ENCODE measurements at places on chromosomes 5 and 9.

DNA sequence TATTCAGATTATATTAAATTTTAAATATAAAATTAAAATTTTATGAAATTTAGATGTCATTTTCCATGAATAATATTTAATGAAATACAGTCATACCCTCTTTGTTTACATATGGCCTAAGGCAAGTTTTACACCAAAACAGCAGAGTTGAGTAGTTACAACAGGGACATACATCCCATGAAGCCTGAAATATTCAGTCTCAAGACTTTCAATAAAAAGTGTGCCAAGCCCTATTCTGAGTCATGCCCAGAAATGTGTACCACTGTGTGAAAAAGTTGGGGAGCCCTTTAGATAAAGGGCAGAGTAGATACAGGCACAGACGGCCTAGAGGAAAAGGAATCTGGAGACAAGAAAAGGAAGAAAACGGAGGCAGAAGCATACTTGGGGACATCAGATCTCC is 261.3 kb downstream of the SGCD start:
- H3K27ac ChIP-seq = peak overlapping the region; percentile 80
- no peaks in the 10 kb centered on the region for H3K36me3 ChIP-seq
- no peak overlapping the region for H3K4me3 ChIP-seq
- H3K27me3 ChIP-seq = no peaks in the 10 kb centered on the region

DNA sequence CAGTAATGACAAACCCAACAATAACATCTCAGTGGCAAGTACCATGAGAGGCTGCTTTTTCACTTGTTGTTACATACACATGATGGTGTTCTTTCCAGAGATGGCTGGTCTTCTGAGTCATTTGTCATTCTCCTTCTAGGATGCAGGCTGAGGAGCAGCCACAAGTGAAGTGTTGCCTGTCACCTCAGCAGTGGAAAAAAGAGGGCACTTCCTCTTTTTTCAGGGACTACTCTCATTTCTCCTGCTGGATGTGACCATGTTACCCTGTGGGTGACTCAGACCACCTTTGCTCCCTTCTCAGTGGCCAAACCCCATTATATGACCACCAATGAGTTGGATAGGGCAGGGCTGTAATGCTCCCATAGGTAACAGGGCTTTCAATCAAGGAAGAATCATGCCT is 587.0 kb upstream of the ADAMTS16 start:
- H3K4me3 ChIP-seq = no peak overlapping the region
- H3K36me3 ChIP-seq = no peaks in the 10 kb centered on the region
- DNase-seq = no peak
- H3K27me3 ChIP-seq = no peaks in the 10 kb centered on the region
- H3K27ac ChIP-seq = no peak overlapping the region
- H3K4me1 ChIP-seq = no peaks in the 10 kb centered on the region

GRCh38 chr9:91766315-91767069 is 183.5 kb downstream of the ROR2 start:
- no peak for DNase-seq
- no peak overlapping the region for H3K27ac ChIP-seq
- H3K4me3 ChIP-seq = no peak overlapping the region
- no peaks in the 10 kb centered on the region for H3K4me1 ChIP-seq
- H3K27me3 ChIP-seq = no peaks in the 10 kb centered on the region
- no peaks in the 10 kb centered on the region for H3K36me3 ChIP-seq

DNA sequence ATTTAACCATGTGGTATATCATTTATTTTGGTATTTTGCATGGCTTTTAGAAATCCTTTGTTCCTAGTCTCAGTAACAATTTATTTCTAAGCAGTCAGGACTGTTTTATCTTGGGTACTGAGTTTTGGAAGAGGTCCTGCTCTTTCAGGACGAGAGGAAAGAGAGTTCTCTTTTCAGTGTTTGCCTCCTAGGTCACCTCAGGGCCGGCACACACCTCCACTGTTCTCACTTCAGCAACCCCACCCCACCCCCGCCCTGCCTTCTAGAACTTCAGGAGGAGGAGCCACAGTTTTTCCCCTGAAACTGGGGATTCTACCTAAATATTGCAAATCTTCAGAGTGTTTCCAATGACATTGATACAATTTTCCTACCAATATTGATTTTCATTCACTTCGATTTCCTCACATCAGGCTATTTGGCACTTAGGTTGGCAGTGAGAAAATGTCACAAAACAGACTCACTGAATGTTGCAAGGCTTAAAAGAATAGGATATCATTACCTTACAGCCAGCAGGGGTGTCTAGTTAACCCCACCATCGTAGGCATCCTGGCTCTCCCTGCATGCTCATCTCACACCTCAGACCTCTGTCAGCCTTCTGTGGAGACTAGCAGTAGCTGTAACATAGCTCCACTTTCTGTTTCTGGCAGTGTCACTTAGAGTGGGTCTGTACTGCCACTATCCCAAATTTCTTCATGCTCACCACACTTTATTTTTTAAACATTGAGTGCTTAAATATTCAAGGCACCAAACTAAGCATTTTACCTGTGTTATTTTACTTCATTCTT is 5.4 kb downstream of the IGIP start:
- H3K4me3 ChIP-seq = no peak overlapping the region
- no peaks in the 10 kb centered on the region for H3K27me3 ChIP-seq
- no peaks in the 10 kb centered on the region for H3K4me1 ChIP-seq
- H3K36me3 ChIP-seq = no peaks in the 10 kb centered on the region
- DNase-seq = no peak

DNA sequence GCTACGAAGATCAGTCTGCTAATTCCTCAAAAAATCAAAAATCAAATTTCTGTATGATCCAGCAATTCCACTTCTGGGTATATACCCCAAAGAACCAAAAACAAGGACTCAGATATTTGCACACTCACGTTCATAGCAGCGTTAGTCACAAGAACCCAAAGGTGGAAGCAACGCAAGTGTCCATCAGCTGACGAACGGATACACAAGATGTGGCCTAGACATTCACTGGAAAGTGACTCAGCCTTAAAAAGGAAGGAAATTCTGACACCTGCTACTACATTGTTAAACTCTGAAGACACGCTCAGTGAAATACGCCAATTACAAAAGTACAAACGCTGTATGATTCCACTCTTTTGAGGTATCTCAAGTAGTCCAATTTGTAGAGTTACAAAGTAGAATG is 93.3 kb downstream of the OTULIN start:
- peaks cover 42% of the 10 kb centered on the region for H3K36me3 ChIP-seq
- DNase-seq = no peak
- H3K27ac ChIP-seq = no peak overlapping the region
- H3K4me1 ChIP-seq = no peaks in the 10 kb centered on the region
- no peaks in the 10 kb centered on the region for H3K27me3 ChIP-seq

DNA sequence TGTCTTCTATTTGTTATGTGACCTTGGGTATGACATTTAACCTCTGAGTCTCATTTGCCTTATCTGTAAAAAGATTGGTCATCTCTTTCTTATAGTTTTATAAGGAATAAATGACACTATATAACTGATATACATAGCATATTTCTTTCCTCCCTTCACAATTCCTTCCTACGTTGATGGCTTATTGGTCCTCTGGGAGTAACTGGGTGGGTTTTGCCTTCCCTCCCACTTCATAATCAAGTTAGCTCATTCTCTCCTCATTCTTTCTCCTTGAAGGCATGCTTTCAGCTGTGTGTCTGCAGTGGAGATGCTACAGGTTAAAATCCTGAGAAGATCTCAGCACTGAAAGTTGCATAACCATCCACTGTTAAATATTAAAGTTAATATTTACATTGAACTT is 382.4 kb downstream of the TMEM38B start:
- no peak overlapping the region for H3K4me3 ChIP-seq
- no peak for DNase-seq
- H3K27ac ChIP-seq = no peak overlapping the region
- no peaks in the 10 kb centered on the region for H3K4me1 ChIP-seq

DNA sequence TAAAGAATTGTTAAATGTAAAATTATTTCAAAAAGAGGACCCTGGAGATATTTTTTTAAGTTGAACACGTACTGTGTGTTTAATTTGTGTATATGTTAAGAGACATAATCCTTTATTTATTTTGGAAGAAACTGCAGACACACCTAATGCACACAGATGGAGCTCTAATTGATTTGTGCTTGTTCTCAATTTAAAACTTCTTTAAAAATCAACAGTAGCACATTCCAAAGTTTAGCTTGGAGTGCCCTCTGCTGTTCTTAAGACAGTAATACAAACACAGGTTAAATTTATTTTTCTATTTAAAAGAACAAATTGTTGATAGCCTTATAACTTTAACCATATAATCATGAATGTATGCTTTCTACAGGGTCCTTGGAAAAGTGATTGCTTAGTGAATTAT is 277.6 kb upstream of the ADAMTS16 start:
- no peak overlapping the region for H3K4me3 ChIP-seq
- no peak for DNase-seq
- H3K4me1 ChIP-seq = no peaks in the 10 kb centered on the region
- H3K27ac ChIP-seq = no peak overlapping the region
- no peaks in the 10 kb centered on the region for H3K27me3 ChIP-seq

DNA sequence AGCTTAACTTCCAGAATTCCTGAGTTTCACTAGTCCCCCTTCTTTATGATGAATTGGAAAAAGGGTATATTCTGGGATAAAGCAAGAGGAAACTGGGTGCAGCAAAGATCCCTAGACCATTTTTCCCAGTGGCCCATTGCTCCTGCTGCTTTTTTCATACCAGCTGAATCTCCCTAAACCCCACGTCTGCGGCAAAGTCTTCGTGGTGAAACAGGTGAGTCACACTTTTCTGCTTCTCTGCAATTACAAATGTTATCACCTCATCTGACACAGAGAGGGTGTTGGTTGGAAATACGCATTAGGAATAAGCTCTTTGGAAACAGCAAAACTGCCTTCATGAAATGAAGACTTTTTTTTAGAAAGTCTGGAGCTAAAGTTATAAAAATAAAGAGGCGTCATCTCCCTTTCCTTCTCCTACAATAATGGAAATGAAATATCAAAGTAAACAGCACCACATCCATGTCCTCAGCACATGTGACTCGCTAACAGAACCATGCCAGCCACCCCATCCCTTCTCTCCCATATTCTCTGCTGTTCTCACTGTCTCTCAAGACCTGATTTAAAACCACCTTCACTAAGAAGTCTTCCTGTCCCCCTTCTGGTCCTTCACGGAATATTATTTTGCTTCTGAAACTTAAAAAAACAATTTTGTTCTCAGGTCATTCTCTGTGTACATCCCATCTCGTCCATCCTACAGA is 39.5 kb upstream of the GLRX start:
- DNase-seq = no peak
- H3K4me3 ChIP-seq = no peak overlapping the region
- H3K36me3 ChIP-seq = no peaks in the 10 kb centered on the region
- no peaks in the 10 kb centered on the region for H3K27me3 ChIP-seq
- peaks cover 45% of the 10 kb centered on the region for H3K4me1 ChIP-seq
